Renal cortical epithelial cell (primary cell): ENCODE measurements at places on chromosomes 3 and 15.

GRCh38 chr15:51025454-51025846 lies 69.3 kb downstream of the TNFAIP8L3 start:
- no peak for DNase-seq

- peak; percentile 90 for DNase-seq
Observed at GRCh38 chr15:90790057-90790456, 72.9 kb downstream of the BLM start.

GRCh38 chr15:36642311-36642710 lies 62.9 kb downstream of the CDIN1 start:
- DNase-seq: no peak

- DNase-seq: no peak
Observed at GRCh38 chr15:72269739-72270138, 2.6 kb downstream of the PARP6 start.

GRCh38 chr3:44842376-44842775 lies 19.3 kb upstream of the TMEM42 start:
- no peak for DNase-seq

GRCh38 chr3:125440970-125441369 lies 65.8 kb upstream of the ZNF148 start:
- DNase-seq: no peak

- no peak for DNase-seq
Observed at GRCh38 chr3:133505813-133506212, 67.7 kb upstream of the CDV3 start.

- no peak for DNase-seq
Observed at GRCh38 chr3:19485267-19485666, 337.0 kb downstream of the KCNH8 start.

DNA sequence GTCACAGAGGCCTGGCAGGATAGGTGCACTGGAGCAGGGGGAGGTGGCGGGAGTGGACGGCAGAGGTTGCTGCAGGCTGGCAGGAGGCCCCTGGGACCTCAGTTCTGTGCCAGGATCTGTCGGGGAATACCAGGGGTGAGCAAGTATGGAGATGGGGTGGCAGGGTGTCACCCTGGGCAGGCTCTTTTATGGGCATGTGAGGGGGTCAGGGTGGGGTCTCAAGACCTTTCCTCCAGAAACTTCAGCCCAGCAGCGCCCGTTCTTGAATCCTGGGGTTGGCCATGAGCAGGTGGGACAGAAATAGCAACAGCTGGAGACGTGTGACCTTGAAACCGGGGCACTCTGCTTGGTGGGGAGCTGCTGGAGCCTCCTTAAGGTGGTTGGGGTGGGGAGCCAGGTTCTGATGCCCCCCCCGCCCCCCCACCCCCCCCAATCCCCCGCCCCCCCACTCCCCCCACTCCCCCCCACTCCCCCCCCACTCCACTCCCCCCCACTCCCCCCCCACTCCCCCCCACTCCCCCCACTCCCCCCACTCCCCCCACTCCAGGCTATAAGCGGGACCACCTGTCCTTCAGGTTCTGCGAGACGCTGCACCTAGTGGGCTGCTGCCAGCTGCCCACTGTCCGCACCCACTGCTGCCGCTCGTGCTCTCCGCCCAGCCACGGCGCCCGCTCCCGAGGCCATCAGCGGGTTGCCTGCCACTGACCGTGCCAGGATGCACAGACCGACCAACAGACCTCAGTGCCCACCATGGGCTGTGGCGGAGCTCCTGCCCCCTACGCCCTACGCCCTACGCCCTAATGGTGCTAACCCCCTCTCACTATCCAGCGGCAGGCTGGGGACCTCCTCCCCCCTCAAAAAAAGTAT lies 84.9 kb downstream of the TBC1D2B start:
- no peak for DNase-seq

GRCh38 chr3:7282988-7283387 lies 422.1 kb downstream of the GRM7 start:
- DNase-seq: peak; percentile 66

DNA sequence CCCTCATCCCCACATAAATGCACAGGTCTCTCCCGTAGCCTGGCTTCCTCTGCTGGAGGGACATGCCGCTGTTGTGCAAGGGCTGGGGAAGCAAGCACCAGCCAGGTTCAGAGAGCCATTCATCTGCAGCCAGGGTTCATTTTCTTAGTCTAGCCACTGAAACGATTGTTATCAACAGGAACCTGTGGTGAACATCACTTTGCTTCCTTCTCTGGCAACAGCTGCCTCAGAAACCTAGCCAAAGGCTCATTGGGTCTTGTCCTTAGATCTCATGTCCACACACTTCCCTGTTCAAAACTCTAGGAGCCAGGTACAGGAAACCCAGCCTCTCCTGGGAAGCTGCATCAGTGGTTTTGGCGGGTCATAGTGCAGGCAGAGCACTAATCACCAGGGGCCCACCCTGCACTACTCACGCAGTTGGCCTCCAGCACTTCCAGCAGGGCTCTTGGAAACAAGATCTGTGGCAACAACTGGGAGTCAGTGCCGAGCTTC lies 47.0 kb downstream of the OXNAD1 start:
- DNase-seq: no peak

GRCh38 chr15:87547470-87548181 lies 708.9 kb downstream of the NTRK3 start:
- no peak for DNase-seq

- DNase-seq: peak; percentile 10
Observed at GRCh38 chr15:48176112-48176511, 2.0 kb downstream of the MYEF2 start.

DNA sequence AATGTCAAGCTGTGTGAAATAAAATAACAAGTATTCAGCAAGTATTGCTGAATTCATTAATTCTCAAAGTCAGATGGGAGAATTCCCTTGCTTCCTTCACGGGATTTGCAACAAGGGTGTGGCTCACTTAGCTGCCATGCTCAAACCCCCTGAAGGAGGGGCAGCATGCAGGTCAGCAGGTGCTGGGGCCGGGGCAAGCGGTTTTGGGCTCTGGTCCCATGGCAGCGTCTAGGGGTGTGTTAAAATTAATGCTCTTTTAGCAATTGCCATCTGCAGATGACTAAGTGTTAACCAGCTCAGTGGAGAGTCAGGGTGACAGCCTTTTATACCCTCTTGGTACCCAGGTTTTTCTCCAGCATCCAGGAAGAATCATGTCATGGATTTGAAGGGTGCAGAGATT lies 40.0 kb upstream of the RBMS3 start:
- DNase-seq: no peak

GRCh38 chr3:196712514-196713413 lies 587 bp downstream of the PIGX start:
- DNase-seq: peak; percentile 34

- DNase-seq: no peak
Observed at GRCh38 chr3:142875583-142876207, 13.2 kb downstream of the PCOLCE2 start.

- DNase-seq: no peak
Observed at GRCh38 chr3:136247436-136247835, 2.7 kb upstream of the PCCB start.

DNA sequence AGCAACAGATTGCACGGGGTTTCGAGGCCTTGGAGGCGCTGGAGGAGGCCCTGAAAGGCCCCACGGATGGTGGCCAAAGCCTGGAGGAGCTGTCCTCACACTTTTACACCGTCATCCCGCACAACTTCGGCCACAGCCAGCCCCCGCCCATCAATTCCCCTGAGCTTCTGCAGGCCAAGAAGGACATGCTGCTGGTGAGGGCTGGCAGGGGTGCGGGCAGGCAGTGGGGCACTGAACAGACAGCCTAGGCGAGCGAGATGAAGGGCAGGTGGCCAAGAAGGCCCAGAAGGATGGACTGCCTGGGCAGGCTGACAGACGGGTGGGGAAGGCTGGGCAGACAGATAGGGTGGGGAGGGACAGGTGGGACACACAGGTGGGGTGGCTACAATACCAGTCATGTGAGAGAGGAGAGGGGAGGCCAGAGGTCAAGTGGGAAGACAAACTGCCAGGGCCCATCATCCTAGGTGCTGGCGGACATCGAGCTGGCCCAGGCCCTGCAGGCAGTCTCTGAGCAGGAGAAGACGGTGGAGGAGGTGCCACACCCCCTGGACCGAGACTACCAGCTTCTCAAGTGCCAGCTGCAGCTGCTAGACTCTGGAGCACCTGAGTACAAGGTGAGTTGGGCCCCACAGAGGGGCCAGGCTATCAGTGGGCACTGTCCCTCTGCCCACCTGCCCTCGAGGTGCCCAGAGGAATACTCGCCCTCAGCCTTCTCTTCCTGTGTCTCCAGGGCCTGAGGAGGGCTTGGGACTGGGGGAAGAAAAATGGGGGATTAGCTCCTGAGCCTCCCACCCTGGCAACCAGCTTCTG lies 3.1 kb downstream of the PARP3 start:
- DNase-seq: no peak

DNA sequence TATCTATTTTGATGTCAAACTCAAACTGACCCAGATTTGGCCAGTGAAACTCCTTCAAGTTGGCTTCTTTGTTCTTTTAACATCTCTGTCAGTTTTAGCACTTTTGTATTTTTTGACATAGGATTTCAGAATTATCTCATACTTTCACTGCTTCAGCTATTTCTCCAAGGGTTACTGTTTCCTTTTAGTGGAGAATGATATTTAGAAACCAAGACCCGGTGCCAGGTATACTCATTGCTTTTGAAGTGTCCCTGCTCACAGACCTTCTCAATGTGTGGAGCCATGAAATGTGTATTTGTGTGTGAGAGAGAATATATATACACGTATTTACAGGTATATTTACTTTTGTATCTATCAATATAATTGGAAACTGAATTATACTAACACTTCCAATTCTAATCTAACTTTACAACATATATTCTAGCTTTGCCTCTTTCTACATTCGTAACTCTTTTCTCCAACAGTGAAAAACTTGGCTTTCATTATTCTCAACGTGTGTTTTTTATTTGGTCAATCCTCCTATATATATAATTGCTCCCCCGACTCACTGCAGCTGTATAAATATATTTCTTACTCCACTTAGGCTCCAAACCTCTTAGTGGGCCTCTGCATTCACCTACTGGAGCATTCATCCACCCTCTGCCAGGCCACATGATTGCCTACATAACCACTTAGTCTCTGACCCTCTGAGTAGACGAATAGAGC lies 54.0 kb downstream of the OTOL1 start:
- DNase-seq: no peak

DNA sequence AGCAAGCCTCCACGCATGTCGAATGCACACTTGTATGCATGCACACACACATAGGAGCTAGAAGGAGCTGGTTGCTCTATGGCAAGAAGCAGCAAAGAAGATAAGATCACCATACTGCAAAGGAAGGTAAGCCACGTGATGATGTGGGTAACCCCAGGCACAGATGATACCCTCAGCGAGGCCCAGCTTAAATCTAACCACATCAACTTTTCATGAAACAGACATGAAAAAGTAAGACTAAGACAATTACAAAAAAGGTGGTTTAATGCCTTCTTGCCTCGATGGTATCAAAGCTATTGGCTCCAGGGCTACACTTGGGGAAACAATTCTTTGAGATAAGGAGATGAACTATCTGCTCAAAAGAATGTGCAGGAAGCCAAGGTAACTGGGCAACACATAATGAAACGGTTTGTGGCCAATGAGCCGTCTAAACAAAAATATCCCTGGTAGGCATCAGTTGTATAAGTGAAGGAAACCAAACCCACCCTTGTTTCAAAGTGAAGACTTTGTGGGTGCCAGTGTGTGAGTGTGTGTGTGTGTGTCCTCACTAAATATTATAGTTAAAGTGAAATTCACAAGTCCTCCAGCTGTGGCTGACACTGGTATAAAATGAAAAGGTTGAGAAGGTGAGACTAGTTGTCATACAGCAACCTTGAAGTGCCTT lies 365.7 kb upstream of the ICE2 start:
- DNase-seq: no peak

- DNase-seq: no peak
Observed at GRCh38 chr15:47500842-47501241, 216.5 kb upstream of the SEMA6D start.

DNA sequence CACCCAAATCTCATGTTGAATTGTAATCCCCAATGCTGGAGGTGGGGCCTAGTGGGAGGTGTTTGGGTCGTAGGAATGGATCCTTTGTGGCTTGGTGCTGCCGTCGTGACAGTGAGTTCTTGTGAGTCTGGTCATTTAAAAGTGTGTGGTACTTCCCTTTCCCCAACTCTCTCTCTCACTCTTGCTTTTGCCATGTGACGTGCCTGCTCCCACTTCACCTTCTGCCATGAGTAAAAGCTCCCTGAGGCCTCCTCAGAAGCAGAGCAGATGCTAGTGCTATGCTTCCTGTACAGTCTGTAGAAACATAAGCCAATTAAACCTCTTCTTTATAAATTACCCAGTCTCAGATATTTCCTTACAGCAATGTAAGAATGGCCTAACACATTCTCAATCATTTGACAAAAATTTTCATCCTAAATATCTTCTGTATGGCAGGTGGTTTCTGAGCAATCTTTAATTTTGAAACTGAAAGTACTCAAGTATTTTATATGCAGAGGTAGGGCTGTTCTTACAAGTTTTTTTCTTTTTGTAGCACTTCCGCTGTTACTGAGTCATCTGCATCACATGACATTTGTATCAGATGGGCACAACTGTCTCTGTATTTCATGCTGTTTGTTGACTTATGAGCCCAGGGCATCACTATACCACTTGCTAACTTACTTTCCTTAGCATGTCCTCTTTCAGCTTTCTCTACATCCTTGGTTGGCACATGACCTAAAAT lies 8.8 kb downstream of the RPL39L start:
- DNase-seq: peak; percentile 74

GRCh38 chr3:44932986-44933944 lies 42.7 kb downstream of the ZDHHC3 start:
- no peak for DNase-seq

DNA sequence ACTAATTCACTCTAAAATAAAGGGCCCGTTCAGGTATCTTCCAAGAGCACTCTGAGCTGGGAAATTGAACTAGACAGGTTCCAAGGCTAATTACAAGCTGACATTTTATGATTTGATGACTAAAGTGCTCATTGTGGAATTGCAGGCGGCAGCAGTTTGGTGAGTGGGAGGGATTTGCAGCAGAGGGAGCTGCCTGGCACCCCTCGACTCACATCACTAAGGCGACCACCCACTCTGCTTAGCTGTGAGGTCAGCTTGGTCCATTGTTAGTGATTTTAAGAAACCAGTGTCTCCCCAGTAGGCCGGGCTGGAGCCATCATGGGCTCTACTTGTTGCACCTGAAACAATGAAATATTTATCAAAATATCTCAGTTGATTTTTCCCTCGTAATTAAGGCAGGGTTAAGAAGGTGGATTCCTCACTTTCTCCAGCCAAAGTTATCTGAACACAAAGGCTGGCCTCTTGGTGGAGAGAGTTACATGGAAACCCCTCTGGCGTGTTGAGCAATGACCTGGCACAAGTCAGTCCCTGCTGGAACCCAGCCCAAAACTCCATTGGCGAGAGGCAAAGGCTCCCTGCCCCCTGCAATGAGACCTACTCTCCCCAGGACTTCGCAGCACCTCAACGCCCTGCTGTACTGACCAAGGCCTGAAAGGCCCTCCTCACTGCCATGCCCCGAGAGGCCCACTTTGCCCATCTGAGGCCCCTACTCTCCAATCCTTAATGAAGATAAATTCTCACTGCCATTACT lies 65.0 kb upstream of the ATP2B2 start:
- no peak for DNase-seq
